ENCODE measurements at places on chromosomes 6 and 20.

GRCh38 chr6:137092018-137092417, 47.3 kb upstream of the IL20RA start:
- DNase-seq, result no peak

DNA sequence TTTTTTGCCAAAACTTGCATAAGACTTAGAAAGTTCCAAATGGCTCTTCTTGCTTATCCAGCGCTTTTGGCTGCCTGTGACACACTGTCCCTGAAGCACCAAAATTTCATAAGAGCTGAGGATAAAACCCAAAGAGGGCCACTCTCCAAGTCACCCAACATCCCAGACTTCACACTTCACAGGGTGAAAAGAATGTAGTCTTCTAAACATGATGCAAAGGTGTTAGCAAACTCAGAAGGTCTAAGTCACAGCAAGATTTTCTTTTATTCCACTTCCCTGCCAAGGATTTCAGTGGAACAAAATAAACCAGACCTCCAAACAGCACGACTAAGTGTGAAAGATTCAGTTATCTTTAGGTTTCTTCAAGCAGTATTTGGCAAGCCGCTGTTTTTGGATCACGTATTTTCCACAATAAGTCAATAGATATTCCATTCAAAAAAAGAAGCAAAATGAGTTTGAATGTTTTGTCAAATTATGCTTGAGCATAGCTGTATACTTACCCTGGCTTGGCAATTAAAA, 44.6 kb upstream of the CD93 start:
- no peak for DNase-seq

DNA sequence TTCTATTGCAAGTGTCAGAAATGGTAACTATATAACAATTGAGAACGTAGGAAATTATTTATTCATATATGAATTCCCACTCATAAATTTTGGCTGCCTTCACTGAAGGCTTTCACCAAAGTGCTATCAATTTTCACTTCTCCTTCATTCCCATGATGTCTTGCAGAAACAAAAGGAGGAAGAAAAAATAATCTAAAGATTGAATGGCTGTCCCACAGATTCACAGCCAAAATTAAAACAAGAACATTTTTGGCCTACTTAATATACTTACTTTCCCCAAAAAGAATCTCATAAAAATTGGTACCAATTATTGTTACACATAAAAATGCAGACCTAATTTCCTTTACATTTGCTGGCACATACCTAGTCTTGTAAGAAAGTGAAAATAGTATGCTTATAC, 616.1 kb downstream of the CD109 start:
- no peak for DNase-seq

GRCh38 chr6:146582857-146583256, 15.9 kb upstream of the ADGB start:
- DNase-seq, result no peak

DNA sequence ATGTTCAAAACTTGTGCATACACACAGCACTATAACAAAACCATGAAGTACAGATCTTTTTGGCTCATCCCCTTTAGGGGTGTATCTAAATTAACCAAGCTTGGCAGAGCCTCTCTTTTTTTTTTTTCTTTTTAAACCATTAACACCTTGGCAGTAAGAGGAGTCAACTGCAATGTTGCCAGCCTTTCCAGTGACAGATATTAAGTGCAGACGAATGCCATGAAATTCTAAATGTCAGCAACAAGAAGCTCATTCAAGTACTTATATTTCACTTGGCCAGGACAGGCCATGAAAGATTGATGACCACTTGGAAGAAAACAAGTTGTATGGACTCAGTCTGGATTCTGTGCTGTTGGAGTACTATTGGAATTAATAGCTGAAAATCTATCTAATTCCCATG, 49.8 kb downstream of the SLC17A5 start:
- DNase-seq, result no peak

- DNase-seq, result no peak
Measured at GRCh38 chr20:38722683-38723016, 1.6 kb upstream of the SLC32A1 start.

DNA sequence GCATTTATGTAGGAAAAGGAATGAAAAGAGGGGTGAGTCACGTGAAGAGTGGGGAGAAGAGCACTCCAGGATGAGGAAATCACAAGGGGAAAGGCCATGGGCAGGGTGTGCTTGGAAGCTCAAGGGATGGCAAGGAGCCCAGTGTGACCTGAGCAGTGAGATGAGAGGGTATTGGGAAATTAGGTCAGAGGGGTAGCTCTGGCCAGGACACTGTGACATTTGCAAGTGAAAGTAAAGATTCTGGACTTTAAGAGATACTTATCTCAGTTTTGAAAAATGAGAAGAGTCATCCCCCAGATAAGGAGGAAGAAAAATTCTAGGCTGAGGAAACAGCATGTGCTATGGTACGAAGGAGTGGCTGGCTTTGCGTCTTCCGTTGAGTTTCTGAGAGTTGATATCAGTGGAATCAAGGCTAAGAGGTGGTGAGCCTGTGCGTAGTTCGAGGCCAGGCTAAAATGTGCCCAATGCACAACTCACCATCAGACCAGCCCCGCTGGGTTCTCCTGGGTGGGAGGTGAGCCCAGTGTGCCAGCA, 79.9 kb downstream of the GCLC start:
- DNase-seq, result no peak

GRCh38 chr20:56801971-56802755, 173.1 kb downstream of the TFAP2C start:
- peak; percentile 59 for DNase-seq
